Epithelial cell of alveolus of lung (primary cell): ENCODE measurements at places on chromosomes 1 and 21. TPM values are rescaled to one million over a fixed set of nuclear protein-coding genes. Genes with fewer than 3 reads are reported as not detected.

Gene CFAP57
- under 0.01 TPM in 1 of 2 replicates, not detected in the other for total RNA-seq

Gene FALEC
- not detected in 2 replicates for total RNA-seq

Gene SLC9C2
- not detected in 2 replicates for total RNA-seq

Gene S100A14
- total RNA-seq, result 1.4 and 3.4 TPM in 2 replicates

Gene PYGO2
- 20.4 and 26.2 TPM in 2 replicates for total RNA-seq

Gene LORICRIN
- total RNA-seq, result not detected in 2 replicates

Gene CADM3
- total RNA-seq, result 2.2 and 3.2 TPM in 2 replicates

Gene LRRN2
- under 0.01 TPM in 1 of 2 replicates, not detected in the other for total RNA-seq

Gene RWDD3
- total RNA-seq, result 8.1 and 9.3 TPM in 2 replicates

Gene BTG2
- 10.2 and 11.0 TPM in 2 replicates for total RNA-seq
